ENCODE measurements at places on chromosomes 6 and 20. TPM values are rescaled to one million over a fixed set of nuclear protein-coding genes. Genes with fewer than 3 reads are reported as not detected.

Gene ADGRF4
- total RNA-seq: not detected

DNA sequence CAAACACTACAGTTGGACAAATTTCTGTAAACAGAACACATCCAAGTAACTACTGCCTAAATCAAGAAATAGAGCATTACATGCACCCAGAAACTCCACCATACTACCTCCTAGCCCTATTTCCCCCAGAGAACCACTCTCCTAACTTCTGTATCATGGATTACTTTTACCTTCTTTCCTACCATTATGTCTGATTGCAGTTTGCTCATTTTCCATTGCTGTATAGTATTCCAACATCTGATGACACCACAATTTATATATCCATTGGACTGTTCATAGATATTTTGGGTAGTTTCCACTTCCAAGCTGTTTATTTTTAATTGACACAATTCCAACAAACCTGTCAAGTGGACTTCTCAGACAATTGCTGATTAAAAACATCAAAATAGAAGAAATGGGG is 271.1 kb downstream of the CDC5L start:
- H3K4me1 ChIP-seq: no peaks in the 10 kb centered on the region
- no peak for DNase-seq
- H3K27ac ChIP-seq: no peak overlapping the region

Gene CCR6
- 30.9 TPM for total RNA-seq

Gene PDE10A
- not detected for total RNA-seq

GRCh38 chr6:3346476-3346875 is 87.7 kb downstream of the PSMG4 start:
- peaks cover 7% of the 10 kb centered on the region for H3K27me3 ChIP-seq
- no peaks in the 10 kb centered on the region for H3K36me3 ChIP-seq
- peaks cover 5% of the 10 kb centered on the region for H3K4me1 ChIP-seq
- H3K27ac ChIP-seq: no peak overlapping the region
- no peak overlapping the region for H3K4me3 ChIP-seq
- DNase-seq: no peak

GRCh38 chr20:1904135-1904534 is 8.9 kb downstream of the SIRPA start:
- DNase-seq: no peak
- no peak overlapping the region for H3K27ac ChIP-seq
- no peak overlapping the region for H3K4me3 ChIP-seq
- no peaks in the 10 kb centered on the region for H3K36me3 ChIP-seq
- H3K4me1 ChIP-seq: no peaks in the 10 kb centered on the region

DNA sequence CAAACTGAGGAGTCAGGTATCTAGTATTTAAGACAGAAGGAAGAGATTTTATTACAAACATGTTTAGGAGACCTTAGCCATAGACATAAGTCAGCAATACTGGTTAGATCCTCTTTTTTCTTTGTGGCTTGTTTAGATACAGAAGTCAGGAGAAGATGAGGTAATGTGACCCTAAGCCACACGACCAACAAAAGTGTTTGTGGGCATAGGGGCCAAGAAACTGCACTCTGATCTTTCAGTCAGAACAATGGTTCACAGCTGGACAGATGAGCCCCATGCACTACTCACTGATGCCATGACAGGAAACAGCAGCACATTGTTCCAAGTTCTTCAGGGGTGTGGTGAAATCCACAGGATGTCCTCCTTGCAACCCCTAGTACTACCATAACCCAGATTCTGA is 238.5 kb upstream of the RAB32 start:
- H3K27me3 ChIP-seq: no peaks in the 10 kb centered on the region
- H3K36me3 ChIP-seq: no peaks in the 10 kb centered on the region

DNA sequence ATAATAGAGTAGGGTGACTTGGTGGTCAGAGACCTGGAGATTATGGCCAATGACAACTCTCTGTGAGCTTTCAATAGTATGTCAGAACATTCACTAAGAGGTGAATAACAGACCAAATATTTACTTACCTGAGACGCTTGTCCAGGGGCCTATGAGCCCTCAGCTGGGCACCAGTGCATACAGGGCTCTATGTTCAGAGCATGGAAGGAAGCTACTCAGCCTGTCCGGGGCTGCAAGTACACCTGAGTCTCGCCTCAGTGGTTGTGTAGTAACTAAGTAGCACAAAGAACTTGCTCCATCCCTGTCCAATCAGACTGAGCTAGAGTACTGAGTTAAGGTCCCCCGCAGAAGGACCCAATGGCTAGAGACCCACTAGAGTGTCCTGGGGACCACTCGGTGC is 11.6 kb upstream of the SCGN start:
- DNase-seq: no peak
- H3K27ac ChIP-seq: no peak overlapping the region
- H3K36me3 ChIP-seq: no peaks in the 10 kb centered on the region
- H3K27me3 ChIP-seq: peaks cover 7% of the 10 kb centered on the region
- H3K4me1 ChIP-seq: no peaks in the 10 kb centered on the region

- peaks cover 19% of the 10 kb centered on the region for H3K36me3 ChIP-seq
- no peak overlapping the region for H3K27ac ChIP-seq
- no peak overlapping the region for H3K4me3 ChIP-seq
- no peaks in the 10 kb centered on the region for H3K27me3 ChIP-seq
- no peak for DNase-seq
- H3K4me1 ChIP-seq: peaks cover 4% of the 10 kb centered on the region
These were observed 38.5 kb downstream of the PANK2 start for GRCh38 chr20:3927486-3928291.

- H3K27me3 ChIP-seq: no peaks in the 10 kb centered on the region
- H3K36me3 ChIP-seq: no peaks in the 10 kb centered on the region
- peaks cover 23% of the 10 kb centered on the region for H3K4me1 ChIP-seq
- no peak for DNase-seq
- no peak overlapping the region for H3K4me3 ChIP-seq
- H3K27ac ChIP-seq: no peak overlapping the region
These were observed 120.6 kb downstream of the RCAN2 start for GRCh38 chr6:46370622-46371021.

GRCh38 chr6:83601119-83601518 is 88.8 kb downstream of the PRSS35 start:
- H3K27me3 ChIP-seq: no peaks in the 10 kb centered on the region
- H3K36me3 ChIP-seq: no peaks in the 10 kb centered on the region
- no peak overlapping the region for H3K4me3 ChIP-seq
- H3K27ac ChIP-seq: no peak overlapping the region
- no peaks in the 10 kb centered on the region for H3K4me1 ChIP-seq
- DNase-seq: no peak

Gene ANGPT4
- not detected for total RNA-seq

- no peaks in the 10 kb centered on the region for H3K36me3 ChIP-seq
- H3K27ac ChIP-seq: no peak overlapping the region
- DNase-seq: no peak
- H3K27me3 ChIP-seq: no peaks in the 10 kb centered on the region
These were observed 59.1 kb upstream of the PTPN1 start for GRCh38 chr20:50450881-50451752.

DNA sequence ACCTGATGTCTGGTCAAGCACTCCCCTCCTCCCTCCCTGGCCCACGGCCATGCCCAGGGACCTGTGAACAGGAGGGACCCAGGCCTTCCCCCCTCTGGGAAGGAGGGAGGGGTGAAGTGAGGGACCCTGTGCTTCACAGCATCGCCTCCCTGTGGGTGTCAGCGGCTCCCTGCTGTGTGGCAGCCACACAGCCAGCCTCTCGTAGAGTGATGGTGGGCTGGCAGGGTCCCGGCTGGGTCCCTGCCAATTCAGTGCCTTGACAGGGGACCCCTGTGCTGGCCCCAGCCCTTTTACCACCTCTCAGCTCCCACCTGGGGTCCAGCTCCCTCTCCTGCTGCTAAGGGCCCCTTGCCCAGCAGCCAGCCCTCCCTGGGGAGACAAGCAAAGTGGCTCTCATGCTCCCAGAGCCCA is 31.3 kb upstream of the GRM4 start:
- no peak for DNase-seq
- no peak overlapping the region for H3K4me3 ChIP-seq
- H3K27ac ChIP-seq: no peak overlapping the region
- H3K36me3 ChIP-seq: no peaks in the 10 kb centered on the region

Gene GLO1
- total RNA-seq: 32.6 TPM

GRCh38 chr6:81126150-81126549 is 626.3 kb downstream of the TENT5A start:
- H3K27ac ChIP-seq: no peak overlapping the region
- no peaks in the 10 kb centered on the region for H3K4me1 ChIP-seq
- H3K36me3 ChIP-seq: no peaks in the 10 kb centered on the region

DNA sequence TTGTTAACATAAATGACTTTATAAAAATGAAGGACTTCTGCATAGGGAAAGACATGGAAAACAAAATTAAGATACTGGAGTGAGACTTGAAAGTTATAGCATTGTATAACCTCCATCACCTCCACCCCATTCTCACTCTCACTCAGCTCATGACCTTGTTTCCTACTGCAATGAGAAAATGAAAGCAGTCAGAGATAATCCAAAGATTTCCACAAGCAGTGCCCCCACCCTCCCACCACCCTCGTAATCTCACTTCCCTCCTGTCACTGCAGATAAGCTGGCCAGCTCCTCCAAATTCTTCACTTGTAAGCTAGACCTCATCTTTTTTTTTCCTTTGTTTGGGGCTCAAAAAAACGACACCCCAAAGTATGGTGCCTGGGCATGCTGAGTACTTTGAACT is 52.9 kb upstream of the PROKR2 start:
- H3K4me3 ChIP-seq: no peak overlapping the region
- no peak for DNase-seq
- no peak overlapping the region for H3K27ac ChIP-seq
- no peaks in the 10 kb centered on the region for H3K36me3 ChIP-seq
- no peaks in the 10 kb centered on the region for H3K4me1 ChIP-seq

DNA sequence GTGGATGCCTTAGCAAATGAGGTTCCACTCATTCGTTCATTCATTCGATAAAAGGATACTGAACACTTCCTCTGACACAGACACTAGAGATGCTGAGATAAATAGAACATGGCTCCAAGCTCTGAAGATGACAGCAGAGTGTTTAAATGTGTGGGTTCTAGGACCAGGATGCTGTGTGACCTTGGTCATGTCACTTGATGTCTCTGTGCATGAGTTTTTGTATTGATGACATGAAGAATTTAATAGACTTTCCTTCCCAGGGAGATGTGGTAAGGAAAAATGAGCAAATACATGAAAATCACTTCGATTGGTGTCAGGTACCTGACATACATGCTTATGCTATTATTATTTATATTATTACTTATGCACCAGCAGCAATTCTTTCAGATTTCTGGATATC is 34.3 kb upstream of the CD83 start:
- no peak for DNase-seq
- H3K4me1 ChIP-seq: peaks cover 40% of the 10 kb centered on the region
- no peak overlapping the region for H3K4me3 ChIP-seq
- no peak overlapping the region for H3K27ac ChIP-seq

Data from B cell (primary cell).